ENCODE measurements at places on chromosomes 5 and 9.

- no peak for DNase-seq
These were observed 2.9 kb upstream of the TGFBI start for GRCh38 chr5:136025900-136026299.

GRCh38 chr5:172801179-172801671, 30.2 kb upstream of the DUSP1 start:
- no peak for DNase-seq

DNA sequence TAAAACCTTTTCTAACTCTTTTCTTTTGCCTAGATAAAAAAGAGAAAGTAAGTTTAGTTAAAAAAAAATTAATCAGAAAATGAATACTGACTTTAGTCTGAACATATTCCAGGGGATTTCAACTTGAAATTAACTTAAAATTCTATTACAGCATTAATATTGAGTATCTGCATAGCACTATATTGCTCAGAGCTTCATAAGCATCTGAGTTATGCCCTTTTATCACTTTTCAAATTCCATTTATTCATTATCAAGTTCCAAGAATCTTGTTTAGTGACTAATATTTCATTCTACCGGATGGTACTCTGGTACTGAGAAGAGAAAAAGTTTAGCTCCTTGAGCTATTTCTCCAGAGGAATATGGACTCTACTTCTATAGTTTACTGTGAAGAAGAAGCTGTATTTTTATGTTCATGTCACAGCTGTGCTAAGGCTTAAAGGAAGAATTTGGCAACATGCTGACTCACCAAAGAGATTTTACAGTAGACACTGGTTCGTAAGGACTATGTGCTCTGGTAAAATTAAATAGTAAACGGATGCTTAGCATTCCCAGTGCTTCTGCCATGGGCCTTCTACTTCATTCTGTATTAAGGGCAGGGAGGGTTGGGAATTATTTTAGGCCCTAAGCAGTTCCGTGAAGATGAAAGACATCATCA, 285.2 kb upstream of the SEMA6A start:
- DNase-seq, result no peak

DNA sequence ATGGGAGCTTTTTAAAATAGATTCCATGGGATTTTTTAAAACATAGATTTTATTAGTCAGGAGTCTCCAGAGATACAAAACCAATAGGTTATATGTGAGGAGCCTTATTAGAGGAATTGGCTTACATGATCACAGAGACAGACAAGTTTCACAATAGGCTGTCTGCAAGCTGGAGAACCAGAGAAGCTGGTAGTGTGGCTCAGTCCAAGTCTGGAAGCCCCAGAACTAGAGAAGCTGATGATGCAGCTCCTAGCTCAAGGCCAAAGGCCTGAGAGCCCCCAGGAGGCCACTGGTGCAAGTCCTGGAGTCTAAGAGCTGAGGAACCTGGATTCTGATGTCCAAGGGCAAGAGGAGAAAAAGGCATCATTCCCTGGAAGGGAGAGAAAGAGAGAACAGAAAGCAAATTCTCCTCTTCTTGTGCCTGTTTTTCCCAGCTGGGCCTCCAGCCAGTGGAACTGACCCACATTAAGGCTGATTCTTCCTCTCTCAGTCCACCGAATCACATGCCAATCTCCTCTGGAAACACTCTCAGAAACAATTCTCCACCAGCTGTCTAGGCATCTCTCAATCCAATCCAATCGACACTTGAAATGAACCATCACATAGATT, 59.3 kb downstream of the AHRR start:
- DNase-seq, result no peak

DNA sequence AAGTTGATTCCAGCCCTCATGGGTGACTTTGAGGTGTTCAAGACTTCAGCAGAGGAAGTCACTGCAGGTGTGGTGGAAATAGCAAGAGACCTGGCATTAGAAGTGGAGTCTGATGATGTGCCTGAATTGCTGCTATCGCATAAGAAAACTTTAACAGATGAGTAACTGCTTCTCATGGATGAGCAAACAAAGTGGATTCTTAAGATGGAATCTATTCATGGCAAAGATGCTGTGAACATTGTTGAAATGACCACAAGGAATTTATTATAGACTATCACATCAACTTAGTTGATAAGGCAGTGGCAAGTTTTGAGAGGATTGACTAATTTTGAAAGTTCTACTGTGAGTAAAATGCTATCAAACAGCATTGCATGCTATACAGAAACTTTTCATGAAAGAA, 17.1 kb upstream of the POU4F3 start:
- DNase-seq, result no peak

GRCh38 chr5:142432369-142432863, 107.6 kb upstream of the SPRY4 start:
- DNase-seq, result no peak

DNA sequence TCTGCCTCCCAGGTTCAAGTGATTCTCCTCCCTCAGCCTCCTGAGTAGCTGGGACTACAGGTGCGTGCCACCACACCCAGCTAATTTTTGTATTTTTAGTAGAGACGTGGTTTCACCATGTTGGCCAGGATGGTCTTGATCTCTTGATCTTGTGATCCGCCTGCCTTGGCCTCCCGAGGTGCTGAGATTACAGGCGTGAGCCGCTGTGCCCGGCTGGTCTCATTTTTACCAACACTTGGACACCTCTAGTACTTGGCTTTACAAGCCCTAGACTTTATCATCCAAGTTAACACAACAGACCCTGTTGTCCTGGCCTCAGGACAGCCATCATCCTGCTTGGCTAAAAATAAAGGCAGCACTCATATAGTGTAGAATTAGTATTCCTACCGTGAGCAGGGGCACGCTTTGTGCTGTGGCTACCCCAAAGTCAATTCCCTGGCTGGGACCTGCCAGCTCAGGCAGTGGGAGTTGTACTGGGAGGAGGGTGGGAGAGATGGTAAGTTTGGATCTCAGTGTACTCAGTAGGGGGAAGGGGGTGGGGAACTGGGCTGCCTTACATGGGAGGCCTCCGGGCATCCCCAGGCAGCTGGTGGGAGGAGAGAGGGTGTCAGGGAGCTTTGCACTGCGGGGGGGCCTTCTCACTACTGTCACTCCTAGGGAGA, 6.6 kb downstream of the PDZD2 start:
- no peak for DNase-seq

- DNase-seq, result no peak
These were observed 205.8 kb downstream of the GABBR2 start for GRCh38 chr9:98502976-98503325.

GRCh38 chr5:116448450-116448849, 126.2 kb downstream of the SEMA6A start:
- DNase-seq, result no peak

GRCh38 chr5:179954434-179954833, 46.7 kb upstream of the TBC1D9B start:
- DNase-seq, result no peak

- DNase-seq, result no peak
These were observed 53.1 kb downstream of the RNF130 start for GRCh38 chr5:180018347-180019060.

DNA sequence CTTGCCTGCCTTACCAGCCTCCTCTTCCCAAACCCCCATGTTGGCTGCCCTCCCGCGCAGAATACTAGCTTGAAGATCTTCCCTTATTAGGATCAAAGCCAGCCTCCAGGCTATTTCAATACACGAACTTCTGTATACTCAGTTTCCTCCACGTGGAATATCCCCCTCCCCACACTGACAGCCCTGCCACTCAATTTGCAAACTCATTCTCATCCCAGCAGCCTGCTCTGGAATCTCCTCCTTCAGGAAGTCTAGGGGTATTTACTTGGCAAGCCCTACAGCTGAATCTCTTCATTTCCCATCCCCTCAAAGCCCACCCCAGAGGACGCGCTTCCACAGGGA, 157.0 kb upstream of the SMIM23 start:
- DNase-seq, result no peak

DNA sequence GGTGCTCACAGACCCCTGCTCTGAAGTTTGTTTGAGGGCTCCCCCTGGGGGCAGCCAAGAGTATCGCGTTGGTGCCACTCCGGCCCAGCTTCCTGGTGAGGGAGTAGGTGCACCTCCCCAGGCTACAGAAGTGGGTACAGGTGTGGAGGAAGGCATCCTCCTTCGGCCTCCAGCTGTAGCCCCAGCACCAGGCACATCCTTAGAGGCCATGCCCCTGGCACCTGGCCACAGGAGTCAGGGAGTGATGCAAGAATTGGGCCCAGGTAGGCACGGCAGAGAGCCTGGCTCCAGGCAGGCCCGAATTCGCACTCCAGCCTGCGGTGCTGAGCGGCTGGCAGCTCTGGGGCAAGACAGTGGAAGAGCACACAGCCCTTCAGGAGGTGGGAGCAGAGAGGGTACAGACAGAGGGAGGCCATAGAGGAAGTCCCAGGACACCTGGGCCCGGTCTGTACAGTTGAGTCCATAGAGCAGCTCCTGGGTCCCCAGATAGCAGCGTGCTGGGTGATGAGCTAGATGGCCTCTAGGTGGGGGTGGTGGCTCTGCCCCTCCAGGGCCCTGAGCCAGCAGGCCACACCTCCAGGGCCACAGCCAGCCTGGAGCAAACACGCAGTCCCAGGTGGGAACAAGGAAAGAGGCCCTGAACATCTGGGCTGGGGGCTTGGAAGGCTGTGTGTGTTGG, 2.4 kb downstream of the SAPCD2 start:
- peak; percentile 85 for DNase-seq

- no peak for DNase-seq
These were observed 23.9 kb downstream of the CLINT1 start for GRCh38 chr5:157835041-157835440.

DNA sequence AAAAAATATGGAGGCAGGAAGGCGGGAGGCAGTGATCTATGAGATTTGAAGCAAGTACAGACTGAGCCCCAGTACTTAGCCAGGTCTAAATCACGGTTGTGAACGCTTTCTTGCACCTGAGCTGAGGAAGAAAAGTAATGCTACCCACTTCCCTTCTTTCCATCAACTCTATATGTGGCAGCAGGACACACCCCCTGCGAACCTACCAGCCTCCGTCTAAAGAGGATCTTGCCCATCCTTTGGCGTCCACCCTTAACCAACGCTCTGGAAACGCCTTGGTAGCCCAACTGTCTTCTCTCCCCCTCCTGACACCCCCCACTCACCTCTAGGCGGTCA, 545 bp downstream of the HMGCS1 start:
- DNase-seq, result no peak

- no peak for DNase-seq
These were observed 309.5 kb downstream of the OSTF1 start for GRCh38 chr9:75397836-75398235.

- no peak for DNase-seq
These were observed 40.9 kb upstream of the IL17B start for GRCh38 chr5:149419859-149420544.

DNA sequence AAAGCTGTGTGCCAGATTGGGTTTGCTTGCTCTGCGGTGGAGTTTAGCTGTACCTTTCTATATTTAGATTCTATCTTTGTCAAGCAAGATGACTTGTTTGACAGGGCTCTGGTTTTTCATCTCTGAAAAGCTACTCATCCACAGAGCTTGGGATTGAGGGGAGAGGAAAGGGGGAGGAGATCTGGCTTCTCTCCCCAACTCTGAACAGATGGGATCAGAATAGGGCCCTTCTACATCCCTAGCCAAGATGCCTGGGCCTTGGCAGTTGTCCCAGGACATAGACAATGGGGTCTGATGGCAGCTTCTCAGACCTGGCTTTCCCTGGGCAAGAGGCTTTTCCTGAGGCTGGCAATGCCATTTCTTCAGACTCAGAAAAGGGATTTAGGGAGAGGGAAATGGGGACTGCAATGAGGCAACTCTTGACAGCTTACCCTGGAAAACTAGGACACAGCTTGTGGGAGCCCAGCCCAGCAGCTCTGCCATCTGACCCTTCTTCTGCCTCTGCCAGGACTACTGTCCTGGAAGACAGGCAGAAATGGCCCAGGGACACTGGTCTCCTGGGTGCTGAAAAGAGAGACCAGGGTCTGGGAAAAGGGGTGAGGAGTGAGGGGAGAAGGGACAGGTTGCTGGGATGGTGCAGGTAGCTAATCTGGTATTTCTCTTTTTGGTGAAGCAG, 50.2 kb upstream of the ASTN2 start:
- DNase-seq, result no peak

DNA sequence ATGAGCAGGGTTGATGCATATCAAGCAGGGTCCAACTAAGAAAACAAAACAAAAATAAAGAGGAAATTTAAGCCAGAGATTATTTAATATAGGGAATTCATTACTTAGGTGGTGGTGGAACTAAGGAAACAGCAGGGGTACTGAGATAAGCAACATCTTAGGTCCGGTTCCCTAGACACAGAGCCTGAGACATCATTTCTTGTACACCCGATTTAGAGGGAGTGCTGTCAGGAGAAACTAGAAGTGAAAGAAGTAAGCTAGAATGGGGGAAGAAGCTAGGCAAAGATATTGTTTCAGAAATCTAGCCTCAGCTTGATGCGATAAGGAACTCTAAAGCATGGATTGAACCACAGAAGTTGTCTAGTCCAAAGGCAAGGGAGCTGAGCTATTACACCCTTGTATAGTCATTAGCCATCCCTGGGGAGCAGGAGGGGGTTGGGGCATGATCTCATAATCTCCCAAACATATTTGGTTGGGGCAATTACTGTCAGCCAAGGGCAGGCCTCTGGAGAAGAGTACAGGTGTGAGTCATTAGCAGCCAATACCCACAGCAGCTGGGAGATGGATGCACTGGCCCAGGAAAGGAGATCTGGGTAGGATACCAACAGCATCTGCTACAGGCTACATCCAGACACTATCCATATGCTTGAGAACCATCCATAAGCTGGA, 194.5 kb downstream of the ARL15 start:
- no peak for DNase-seq

DNA sequence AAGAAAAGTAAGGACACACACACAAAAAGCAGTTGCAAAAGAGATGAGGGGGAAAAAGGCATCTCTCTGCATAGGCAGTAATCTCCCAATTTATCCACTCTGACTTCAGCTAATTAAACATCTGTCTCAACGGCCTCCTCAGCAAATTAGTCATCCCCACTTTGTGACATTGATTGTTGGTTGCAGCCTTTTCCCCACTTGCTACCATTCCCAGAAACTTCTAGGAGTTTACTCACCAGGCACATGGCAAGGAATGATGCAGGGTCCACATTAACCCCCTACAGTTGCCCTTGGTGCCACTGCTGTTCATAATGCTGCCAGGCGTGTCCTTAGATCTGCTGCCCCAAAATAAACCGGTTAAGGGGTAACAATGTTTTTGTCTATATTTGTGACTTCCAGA, 174.6 kb downstream of the MAPKAP1 start:
- DNase-seq, result no peak

DNA sequence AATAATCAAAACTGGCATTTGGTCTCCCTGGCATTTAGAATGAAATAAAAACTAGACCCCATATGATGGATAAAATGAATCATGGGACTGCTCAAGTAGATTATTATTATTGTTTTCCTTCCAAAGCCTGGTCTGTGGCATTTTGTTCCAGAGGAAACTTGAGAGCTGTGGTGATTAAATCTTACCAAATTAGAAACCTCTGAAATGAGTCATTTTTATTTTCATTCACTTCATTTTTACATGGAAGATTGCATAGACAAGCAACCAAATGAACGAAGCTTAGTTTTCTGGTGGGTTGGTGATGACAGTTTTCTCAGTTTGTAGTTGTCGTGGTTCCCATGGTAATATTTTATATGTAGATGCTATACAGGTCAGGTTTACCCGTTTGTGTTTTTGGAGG, 23.4 kb downstream of the PAM start:
- DNase-seq, result no peak

Measured in activated CD4-positive, alpha-beta T cell treated with anti-CD3 and anti-CD28 coated beads, Interleukin-2, amount 50 U/mL, for 4 hours (primary cell).